ENCODE measurements at places on chromosomes 11 and 22.

GRCh38 chr11:56089697-56090096 is 3.4 kb upstream of the OR8I2 start:
- no peak for DNase-seq

GRCh38 chr11:21069909-21070308 is 400.5 kb downstream of the NELL1 start:
- no peak for DNase-seq

DNA sequence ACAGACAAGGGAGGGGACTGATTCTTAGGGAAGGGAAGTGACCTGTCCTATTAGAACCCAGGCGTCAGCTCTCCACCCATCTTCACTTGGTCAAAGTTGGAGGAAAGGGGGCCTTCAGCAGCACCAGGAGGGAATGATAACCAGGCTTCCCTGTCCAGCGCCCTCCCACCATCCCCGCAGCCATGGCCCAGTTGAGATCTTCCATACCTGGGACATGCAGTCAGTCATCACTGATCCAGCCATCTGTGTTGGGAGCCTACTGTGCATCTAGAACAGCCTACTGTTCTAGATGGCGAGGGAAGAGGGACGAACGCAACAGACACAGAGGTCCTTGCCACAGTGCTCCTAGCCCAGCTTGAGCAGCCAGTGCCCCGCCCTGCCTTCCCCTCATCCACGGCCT is 40.6 kb downstream of the PDGFB start:
- no peak for DNase-seq

GRCh38 chr22:30855677-30856518 is 112.7 kb downstream of the MORC2 start:
- no peak for DNase-seq

DNA sequence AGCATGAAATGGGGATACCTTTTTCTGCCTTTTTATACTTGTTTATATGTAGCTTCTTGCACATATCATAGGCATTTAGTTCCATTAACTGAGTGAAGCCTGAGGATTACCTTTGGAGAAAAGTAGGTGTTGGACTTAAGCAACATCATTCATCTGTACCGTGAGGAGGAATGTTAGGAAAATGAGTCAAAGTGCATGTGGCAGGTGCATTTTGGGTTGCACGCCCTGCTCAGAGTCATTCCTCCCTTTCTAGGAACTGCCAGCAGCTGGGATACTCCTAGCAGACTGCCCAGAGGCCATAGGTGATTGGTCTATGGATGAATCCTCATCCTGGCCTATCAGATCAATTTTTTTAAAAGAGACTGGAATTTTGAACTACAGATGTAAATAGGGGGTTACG is 33.3 kb upstream of the BIRC3 start:
- DNase-seq = no peak

DNA sequence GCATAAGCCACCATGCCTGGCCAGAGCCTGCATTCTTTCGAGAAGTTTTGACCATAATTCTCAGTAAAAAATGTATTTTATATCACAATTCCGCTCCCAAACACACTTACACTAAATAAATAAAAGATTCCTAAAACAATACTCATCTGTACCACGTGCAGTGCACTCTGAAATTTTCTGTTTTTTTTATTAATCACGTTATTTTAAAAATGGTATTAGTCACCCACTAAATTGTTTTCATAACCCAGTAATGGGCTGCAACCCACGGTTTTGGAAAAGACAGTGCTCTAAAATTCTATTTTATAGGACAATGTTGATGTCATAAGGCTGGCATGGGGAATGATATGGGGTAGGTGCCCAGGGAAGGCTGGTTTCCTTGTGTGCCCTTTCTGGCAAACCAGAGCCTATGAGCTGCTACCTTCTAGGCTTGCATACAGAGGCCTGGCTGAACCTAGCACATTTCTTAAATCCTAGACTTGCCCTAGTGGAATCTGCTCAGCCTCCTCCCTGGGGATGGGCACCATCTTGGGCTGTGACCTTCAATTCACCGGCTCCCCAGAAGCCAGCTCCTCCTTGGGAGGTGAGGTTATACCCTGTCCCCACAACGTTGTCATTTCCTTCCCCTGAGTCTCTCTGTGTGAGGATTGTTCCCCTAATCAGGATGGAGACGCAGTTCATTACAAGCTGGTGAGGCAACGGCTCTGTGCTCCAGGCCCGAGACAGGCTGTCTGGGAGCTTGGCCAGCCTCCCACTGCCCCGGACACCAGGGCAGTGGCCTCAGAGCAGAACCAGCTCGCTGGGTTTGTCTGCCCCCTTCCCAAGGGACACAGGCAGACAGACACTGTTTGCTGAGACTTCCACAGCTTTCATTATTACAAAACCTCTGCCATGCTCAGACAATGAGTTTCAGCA is 116.5 kb upstream of the NAV2 start:
- DNase-seq = peak; percentile 75

DNA sequence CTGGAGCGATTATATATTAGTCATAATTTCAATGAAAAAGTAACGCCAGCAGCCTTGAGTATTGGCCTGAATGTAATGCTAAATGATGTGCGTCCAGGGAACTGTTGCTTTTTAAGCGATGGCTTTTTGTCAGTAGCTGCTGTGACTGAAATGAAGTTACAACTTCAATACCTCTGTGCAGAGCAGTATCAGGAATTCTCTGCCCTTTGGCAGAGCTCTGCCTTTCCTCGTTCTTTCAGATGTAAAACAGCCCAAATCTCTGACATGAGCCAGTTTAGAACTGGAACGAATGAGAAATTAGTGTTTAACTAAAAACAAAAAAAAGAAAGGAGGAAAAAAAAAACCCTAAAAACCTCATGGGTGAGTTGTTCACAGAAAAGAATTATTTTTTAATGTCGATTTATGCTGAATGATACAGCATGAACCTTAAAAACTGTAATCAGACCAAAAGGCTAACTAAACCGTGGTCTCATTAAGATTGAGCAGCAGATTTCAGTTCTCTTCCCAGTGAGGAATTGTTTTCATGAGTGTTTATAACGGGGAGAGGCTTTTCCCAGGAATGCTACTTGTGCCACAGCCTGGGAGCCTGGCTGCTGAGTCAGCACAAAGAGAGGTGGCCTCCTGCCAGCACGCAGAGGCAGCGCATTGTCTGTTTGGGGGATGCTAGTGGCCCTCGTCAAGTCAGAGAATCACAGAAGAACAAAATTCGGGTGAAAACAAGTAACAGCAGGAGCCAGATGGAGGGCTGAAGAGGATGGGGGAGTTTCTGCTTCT is 146.2 kb upstream of the RASSF10 start:
- peak; percentile 60 for DNase-seq

DNA sequence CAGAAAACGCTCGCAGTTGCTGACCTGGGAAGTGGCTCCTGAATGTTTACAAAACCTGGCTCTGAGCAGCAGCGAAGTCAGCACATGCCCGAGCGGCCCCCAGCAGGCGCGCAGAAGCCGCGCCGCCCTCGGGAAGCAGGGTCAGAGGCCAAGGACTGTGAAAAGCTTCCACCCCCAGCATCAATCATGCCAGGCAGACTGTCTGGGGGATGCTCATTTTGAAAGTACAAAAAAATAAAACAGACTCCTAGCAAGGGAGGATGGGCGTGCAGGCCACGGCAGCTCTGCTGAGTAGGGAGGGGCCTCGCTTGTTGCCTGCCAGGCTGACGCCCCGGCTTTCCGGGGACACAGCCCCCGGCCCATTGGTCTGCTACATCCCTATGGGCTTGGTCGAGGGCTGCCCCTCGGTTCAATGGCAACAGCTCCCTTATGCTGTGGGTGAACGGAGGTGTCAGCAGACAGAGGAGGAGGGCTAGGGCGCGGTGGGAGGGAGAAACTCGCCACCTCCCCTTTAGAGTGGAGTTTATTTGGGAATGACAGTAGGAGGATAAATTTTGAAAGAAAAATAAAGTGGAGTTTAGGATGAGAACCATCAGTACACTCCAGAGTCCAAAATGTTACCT is 37.7 kb upstream of the GNB1L start:
- no peak for DNase-seq

DNA sequence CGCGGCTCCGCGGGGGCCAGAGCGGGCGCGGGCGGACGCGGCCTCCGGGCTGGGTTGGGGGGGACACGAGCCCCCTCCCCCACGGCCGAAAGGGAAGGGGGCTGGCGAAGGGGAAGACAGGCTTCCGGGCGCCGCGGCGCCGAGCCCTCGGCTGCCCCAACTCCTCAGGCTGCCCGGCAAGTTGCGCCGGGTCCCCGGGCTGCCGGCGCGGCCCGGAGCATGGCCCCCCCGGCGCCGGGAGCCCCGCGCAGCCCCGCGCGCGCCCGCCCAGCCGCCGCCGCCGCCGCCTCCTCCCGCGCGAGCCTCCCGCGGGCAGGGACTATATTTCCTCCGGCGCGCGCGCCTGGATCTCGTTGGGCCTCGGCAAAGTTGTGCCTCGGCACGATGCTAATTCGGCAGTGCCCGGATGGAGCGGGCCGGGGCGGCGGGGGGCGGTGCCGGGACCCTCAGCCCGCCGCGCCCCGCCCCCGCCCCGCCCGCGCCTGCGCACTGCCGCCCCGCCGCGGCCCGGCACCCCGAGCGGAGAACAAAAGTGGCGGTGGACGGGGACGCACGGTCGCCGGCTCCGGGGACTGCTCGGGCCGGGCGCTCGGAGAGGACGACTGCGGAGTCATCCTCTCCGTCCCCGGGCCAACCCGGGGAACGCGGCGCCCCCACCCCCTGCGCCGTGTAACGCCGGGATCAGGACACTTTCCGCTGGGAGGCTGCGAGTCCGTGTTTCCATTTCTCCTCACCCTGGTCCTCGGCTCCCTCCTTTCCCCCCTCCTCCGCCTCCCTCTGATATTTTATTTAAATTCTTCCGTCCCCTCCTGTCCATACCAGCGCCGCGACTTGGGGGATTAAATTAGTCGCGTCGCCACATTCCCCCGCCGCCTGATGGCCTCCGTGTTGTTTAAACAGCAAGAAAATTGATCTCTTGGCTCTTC is at the start of gene PHF21B:
TSS of gene PHF21B (minus strand) at position 400 of the 926 bp plus-strand sequence. CDS start 456 bp downstream, outside the sequence.
- DNase-seq = no peak

DNA sequence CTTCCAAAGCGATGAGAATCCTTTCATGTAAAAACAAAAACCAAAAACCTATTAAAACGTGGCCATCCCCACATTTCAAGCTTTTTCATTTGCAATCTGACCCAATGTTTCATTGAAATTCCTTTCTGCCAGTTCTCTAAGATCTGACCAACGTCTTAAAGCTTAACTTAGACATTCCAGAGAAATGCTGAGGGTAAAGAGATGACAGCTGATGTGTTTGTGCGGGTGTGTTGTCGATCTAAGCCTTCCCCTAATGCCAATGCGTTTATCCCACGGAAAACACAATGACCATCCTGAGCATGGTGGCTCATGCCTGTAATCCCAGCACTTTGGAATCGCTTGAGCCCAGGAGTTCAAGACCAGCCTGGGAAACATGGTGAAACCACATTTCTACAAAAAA is 6.4 kb upstream of the TESMIN start:
- DNase-seq = no peak

DNA sequence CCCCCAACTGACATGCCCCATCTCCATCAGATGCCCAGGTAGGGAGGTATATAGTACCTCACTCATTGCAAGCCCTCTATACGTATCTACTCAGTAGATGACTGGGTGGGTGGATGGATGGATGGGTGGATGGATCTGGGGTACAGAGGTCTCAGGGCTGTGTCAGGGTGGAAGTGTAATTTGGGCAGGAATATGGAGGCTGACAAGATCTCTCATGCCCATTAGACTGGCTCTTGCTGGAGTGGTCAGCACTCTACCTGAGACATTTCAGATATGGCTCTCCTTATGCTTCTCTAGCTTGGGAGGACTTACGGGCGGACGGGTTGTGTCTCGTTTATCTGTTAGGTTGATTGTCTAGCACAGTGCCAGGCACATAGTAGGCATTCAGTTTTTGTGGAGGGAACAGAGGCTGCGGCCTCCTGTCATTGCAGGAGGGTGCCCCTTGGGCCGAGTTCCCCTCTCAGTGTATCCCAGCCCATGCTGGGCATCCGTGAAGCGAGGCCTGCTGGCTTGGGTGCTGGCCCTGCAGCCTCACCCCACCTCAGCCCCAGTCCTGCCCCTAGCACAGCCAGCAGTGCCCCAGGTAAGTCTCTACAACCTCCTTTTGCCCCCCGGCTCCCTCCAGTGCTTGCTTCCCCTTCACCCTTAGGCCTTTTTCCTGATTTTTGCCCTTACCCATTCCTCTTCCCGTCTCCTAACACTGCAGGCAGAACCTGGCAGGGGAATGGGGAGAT is 13.7 kb downstream of the ROBO3 start:
- DNase-seq = no peak

- DNase-seq = no peak
Observed at GRCh38 chr22:47625013-47625385, 862.5 kb downstream of the TBC1D22A start.

DNA sequence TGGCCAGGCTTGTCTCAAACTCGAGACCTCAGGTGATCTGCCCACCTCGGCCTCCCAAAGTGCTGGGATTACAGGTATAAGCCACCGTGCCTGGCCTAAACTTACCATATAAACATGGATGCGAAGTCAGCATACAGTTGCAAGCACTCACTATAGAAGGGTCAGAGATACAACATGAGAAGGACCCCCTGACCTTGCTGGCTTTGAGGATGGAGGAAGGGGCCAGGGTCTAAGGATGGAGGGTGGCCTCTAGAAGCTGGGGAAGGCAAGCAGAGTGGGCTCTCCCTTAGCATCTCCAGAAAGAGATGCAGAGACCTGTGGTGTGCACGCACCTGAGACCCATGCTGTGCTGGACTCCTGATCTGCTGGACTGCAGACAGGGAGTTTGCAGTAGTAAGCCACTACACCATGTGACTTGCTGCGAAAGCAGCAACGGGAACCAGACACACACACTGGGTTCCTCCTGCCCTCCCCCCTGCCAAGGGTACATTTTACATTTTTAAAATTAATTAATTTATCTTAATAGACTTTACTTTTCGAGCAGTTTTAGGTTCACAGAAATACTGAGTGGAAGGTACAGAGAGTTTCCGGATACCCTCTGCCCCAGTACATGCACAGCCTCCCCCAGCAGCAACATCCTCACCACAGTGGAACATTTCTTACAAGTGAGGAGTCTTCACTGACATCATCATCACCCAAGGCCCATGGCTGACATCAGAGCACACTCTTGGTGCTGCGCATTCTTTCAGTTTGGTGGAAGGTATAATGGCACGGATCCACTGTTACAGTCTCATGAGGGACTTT is 170.1 kb upstream of the B3GAT1 start:
- DNase-seq = no peak

- no peak for DNase-seq
Observed at GRCh38 chr22:26481694-26482093, 1.9 kb downstream of the HPS4 start.

GRCh38 chr22:50306753-50307749 is at the start of gene PLXNB2:
Gene PLXNB2, minus strand, starts transcription at chr22:50307646. Its CDS starts 17,062 bp downstream, at chr22:50290584.
- DNase-seq = no peak

DNA sequence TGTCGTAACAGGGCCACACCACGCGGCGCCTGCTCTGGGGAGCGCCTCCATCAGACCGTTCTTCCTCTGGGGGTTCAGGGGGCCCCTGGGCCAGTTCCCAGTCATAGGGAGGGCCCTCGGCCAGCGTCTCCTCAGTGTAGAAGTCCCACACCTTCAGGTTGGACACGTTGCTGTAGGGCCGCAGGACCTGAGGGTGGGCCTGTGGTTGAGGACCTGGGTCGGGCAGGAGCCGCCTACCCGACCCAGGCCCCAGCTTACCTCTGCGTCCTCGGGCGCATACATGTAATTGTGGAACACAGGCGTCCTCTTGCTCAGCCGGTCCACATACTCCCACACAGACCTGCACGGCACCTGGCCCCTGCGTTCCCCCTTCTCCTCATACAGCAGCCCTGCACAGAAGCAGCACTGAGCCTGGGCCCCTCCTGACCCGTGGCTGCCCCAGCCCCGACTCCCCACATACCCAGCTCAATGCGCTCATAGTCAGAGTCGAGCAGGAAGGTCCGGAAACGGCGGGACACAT is 20.2 kb downstream of the SBF1 start:
- DNase-seq = no peak

- no peak for DNase-seq
Observed at GRCh38 chr22:34880662-34881061, 185.3 kb upstream of the ISX start.

GRCh38 chr11:34348096-34348495 is 9.7 kb downstream of the ABTB2 start:
- DNase-seq = no peak

Data from AG09309 (cell line).